ENCODE measurements at places on chromosomes 16 and 17.

DNA sequence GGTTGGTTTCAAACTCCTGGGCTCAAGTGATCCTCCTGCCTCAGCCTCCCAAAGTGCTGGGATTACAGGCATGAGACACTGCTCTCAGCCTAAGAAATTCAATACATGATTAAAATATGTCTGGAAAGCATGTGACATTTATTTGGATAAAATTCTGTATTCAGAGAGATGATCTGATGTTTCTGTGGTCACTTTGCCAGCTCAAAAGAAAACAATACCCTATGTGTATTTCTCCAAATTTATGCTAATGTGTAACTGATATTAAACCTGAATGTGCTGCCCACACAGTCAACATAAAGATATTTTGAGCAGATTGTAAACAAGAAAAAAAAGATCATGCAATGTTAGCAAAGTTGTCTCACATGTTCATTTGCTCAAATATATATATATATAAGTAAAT lies 16.7 kb downstream of the C17orf67 start:
- no peak for DNase-seq

DNA sequence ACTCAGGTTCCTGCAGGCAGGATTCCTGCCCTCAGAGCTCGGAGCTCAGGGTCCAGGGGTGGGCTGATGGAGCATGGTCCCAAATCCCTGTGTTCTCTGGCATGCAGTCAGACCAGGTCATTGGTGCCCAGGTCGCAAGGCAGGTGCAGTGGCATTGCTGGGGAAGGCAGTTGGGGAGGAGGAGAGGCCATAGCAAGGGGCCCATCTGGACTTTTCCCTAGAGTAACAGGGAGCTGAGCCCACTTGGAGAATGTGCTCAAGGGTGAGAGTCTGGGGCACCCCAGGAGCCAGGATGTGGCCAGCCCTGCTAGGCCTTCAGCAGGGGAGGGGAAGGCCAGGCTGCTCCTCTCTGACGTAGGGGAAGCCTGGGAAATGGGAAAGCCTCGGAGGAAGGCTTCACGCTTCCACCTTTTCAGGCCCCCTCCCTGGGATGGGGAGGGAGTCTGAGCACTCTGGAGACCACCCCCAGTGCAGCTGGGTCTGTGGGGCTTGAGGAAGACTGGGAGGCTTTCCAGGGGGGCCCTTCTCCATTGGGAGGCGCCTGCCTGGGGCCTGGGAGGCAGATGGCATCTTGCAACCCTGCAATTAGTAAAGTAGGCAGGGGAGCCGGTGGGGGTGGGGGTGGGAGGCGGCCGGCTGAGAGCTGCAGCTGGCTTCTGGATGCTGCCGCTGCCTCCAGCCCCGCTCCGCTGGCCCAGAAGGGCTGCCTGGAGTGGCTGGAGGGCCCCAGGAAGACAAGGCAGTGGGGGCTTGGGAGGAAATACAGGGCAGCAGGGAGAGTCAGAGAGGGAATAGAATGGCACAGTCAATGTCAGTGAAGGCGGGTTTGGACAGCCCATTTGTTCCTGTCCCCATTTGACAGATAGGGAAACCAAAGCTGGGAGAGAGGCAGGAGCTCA lies 21.1 kb upstream of the DOK4 start:
- DNase-seq: no peak

GRCh38 chr16:11173426-11173825 lies 82.6 kb downstream of the SOCS1 start:
- DNase-seq: no peak

DNA sequence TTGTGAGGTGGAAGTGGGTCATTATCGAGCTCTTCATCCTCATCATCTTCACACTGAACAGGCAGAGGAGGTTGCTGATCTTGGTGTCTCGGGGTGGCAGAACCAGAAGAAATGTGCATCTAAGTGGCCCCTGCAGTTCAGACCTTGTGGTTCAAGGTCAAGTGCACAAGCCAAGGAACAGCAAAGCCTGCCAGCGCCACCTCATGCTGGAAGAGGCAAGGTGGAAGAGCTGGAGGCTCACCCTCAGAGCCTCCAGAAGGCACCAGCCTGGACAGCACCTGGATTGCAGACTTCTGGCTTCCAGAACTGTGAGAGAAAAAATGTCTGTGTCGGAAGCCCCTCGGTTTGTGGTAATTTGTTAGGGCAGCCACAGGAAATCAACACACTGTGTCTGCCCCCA lies 32.7 kb downstream of the IFT140 start:
- DNase-seq: no peak

DNA sequence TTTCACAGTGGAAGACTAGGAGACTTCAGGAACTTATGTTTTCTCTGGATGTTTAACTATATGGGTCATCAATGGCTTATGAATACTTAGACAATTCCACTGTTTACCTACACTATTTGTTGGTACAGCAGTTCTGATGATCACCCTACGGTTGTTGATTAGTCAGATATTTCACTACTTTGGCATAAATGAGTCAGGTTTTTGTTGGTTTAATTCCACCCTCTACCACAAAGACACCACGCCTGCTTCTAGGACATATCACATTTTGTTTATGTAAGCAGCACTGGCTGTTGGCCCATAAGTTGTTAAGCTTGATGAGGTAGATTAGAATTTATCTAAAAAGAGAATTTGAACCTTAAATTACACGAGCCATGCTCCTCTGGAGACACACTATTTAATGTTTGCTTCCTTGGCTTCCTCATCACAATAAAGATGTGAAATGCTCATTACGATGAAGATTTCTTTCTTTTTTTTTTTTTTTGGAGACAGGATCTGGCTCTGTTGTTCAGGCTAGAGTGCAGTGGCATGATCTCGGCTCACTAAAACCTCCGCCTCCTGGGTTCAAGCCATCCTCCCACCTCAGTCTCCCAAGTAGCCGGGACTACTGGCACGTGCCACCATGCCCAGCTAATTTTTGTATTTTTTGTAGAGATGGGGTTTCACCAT lies 4.3 kb downstream of the GDE1 start:
- DNase-seq: no peak

DNA sequence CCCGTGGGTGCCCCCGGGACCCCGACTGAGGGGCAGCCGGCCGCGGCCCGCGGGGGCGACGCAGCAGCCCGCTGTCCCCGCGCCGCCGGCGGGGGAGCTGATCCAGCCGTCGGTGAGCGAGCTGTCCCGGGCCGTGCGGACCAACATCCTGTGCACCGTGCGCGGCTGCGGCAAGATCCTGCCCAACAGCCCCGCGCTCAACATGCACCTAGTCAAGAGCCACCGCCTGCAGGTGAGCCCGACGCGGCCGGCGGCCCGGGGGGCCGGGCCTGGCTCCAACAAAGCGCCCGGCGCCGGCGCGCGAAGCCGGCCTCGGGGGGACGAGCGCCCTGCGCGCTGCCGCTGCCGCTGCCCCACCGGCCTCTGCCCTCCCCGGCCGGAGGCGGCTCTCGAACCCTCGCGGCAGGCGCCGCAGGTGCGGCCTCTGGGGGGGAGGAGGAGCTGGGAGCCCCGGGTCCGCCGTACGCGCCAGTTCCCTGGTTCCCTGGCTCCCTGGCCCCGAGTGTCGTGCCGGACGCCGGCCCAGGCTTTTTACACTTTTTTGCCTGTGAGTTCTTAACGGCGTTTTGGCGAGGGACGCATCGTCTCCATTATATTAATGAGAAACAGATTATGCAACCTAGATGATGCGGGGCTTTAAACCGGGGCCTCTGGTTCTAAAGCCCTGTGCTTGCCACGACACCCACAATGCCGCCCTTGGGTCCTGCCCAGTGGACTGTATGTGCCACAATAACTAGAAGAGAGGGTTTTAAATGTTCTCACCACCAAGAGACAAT lies 521 bp downstream of the ATMIN start:
- peak; percentile 14 for DNase-seq

DNA sequence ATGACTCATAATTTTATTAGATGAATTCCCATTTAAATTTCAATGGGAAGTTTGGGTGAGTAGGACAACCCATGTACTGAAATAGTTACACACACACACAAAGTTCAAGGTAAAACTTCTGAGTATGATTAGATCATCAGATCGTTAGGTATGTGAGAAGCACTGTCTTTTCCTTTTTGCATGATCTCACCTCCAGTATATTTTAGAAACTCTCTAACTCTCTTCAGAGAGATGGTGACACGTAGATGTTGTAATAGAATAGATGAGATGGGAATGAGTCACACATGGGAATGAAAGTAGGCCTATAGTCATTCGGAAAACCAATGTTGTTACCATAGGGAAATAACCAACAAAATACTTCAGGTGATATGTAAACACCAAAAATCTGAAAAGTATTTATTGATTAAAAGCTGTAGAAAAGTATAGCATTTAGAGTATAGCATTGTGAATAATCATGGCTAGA lies 22.2 kb downstream of the KRT23 start:
- DNase-seq: no peak

GRCh38 chr16:303760-304505 lies 21.0 kb downstream of the PDIA2 start:
- no peak for DNase-seq

DNA sequence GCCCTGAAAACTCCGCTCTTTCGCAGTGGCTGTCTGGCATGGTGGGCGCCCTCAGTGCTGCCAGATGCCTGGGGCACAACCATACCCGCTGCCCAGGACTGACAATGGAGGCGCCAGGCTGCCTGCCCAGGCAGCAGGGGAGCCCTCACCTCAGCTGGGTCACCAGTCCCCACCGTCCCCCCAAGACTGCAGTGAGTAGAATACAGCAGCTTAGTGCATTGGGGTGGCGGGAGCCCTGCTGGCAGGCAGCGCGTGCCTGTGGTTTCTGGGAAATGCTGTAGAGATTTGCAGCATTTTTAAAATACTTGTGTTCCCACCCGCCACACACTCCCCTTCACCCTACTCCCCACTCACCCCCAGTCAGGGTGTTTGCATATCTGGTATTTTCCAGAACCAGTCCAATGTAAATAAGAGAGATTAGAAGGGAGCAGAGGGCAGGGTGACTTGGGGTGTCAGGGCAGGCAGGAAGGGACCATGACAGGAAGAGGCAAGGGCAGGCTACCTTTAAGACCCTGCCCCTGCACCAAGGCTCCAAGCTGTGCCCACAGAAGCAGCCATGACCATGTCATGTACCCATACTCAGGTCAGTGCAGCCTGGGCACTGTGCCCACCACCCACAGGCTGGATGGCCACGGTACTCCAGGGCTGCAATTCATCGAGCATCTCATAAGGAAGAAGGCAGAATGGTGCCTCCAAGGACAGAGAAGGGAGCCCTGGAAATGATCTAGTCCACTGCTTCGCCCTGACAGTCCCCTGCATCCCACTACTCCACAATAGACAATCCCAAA lies 21.5 kb downstream of the MYO18A start:
- no peak for DNase-seq

DNA sequence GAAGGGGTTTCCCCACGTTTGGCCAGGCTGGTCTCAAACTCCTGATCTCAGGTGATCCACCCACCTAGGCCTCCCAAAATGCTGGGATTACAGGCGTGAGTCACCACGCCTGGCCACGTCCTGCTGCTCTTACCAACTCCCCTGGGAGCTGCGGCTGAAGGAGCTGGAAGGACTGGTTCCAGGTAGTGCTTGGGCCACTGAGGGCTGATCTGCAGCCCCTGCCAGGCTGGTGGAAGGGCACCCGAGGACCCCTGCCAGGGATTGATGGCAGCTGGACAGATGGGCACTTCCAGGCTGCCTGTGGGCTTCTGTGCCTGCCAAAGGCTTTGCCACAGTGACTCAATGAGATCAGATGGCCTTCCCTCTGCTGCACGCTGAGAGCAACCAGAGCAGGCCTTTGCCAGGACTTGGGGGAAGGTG lies 2.3 kb downstream of the OXLD1 start:
- no peak for DNase-seq

DNA sequence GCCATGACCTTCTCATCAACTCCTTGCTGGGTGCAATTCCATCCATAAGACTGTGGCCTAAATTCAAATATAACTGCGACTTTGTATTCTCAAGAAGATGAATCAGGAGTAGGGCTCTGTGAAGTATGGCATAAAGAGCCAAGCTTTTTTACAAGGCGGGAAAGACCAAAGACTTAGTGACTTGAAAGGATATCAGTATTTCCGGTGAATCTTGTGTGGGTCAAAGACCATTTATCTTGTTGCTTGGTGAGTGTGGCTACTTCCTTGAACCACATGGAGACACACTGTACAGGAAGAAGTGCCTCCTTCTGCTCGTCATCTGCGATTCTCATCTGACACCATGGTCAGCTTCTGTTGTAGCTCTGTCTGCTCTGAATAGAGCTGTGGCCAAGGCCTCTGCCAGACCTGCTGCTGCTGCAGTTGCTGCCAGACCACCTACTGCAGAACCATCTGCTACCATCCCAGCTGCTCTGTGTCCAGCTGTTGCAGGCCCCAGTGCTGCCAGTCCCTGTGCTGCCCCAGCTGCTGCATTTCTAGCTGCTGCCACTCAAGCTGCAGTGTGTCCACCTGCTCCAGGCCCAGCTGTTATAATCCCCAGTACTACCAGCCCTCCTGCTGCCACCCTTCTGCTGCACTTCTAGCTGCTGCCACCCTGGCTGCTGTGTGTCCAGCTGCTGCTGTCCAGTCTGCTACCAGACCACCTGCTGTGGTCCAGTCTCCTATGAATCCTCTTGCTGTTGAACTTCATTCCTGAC lies 6.1 kb upstream of the KRTAP2-4 start:
- DNase-seq: no peak

DNA sequence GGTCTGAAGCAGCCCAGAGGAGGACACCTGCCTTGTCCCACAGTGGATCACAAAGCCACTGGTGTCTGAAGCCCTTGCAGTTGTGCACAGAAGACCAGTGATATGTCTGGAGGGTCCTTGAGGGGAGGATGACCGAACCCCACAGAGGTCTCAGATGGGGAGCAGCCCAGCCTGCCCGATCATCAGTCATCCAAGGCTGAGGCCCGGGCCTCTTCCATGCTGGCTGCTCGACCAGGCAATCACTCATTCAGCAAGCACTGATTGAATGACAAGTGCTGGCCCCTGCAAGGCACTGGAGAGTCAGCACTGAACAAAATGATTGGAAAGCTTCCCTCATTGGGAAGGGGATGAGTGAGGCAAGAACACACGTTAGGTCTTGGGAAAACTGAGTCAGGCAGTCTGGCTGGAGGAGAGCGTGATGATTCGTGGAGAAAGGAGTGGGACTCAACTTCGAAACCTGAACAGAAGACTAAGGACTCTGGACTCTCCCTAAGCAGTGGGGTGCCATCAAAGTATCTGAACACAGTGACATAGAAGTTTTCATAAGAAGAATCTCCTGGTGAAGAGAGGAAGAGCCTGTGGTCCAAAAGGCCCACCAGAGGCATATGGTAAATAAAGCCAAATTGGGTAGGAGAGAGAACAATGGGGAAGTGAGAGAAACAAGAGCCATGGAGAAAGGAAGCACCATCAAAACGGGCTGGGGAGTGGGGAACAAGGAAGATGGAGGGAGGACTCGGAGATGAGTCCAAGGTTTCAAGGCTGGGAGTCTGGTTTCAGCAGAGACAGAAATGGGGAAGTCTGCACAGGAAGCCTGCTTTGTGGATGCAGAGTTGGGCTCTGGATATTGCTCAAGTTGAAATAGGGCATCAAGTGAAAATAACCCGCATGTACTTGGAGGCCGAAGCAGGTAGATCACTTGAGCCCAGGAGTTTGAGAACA lies 10.2 kb downstream of the PIK3R5 start:
- DNase-seq: no peak

All from neural crest cell (in vitro differentiated cells).